Fibroblast of skin of left biceps (primary cell): ENCODE measurements at places on chromosomes 1 and 21.

- DNase-seq: no peak
Measured at GRCh38 chr1:200998323-200998722, 25.2 kb downstream of the KIF21B start.

- DNase-seq: no peak
Measured at GRCh38 chr1:75969550-75969949, 37.3 kb upstream of the ASB17 start.

DNA sequence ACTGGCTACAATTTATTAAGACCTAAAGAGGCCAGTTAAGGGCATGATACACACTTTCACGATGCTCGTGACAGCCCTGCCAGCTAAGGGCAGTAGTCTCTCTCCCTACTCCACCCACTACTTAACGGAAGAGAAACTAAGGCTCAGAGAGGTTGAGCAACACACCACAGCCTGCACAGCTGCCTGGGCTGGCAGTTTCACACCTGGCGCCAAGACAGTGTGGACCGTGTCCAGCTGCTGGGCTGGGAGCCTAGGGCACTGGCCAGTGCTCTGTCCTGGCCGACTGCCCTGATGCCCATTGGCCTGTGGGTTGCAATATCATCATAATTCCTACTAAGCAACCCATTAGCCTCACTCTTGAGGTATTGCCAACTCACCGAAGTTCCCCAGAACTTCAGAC is 27.6 kb downstream of the TENT5C start:
- no peak for DNase-seq

DNA sequence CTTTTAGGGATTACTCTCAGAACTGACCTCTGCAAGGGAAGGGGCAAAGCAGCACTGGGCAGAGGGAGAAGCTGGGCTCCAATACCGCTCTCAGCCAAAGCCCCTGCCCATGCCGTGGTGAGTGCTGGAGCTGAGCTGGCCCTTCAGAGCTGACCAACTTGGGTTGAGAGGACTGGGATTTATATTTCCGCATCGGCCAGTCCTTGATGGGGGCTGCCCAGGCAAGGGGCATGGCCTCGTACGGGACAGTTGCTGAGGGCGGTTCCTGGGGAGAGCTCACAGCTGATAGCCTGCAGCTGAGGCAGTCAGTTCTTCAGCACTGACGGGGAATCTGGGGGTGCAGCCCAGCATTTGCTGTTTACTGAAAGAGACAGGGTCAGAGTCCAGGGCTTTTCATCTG is 8.0 kb downstream of the HUNK start:
- no peak for DNase-seq

DNA sequence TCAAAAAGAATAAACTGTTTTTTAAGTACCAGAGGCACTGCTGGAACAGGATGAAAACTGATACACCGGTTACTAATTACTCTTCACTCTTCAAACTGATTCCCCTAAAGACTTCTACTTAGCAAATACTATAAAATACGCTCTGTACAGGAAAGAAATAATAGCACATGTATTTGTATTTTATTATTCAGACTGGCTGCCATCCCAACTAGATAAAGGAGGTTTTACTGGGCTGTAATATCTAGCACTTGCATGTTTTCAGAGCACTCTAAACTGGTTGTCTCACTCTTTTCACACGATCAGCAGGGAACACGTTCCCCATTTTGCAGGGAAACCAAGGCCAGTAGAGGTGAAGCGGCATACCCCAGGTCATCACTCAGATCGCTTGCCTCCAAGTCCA is 9.2 kb downstream of the SMIM12 start:
- no peak for DNase-seq

DNA sequence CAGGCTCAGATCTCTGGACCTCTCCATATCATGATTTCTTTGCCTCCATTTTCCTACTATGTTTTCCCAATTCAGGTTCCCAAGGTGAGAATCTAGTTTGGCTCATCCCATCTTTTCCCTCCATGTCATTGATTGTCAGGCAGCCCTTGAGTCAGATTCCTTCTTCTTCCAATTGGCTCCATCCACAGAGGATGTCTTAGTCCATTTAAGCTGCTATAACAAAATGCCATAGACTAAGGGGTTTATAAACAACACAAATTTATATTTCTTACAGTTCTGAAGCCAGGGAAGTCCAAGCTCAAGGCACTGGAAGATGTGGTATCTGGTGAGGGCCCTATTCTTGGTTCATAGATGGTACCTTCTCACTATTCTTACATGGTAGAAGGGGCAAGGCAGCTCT is 42.8 kb upstream of the SLC2A1 start:
- DNase-seq: no peak

- no peak for DNase-seq
Measured at GRCh38 chr1:231421546-231421970, 529 bp downstream of the EGLN1 start.

GRCh38 chr21:29704719-29705118 is 235.1 kb downstream of the GRIK1 start:
- DNase-seq: peak; percentile 12

GRCh38 chr1:50371749-50372148 is 51.5 kb downstream of the DMRTA2 start:
- DNase-seq: no peak

DNA sequence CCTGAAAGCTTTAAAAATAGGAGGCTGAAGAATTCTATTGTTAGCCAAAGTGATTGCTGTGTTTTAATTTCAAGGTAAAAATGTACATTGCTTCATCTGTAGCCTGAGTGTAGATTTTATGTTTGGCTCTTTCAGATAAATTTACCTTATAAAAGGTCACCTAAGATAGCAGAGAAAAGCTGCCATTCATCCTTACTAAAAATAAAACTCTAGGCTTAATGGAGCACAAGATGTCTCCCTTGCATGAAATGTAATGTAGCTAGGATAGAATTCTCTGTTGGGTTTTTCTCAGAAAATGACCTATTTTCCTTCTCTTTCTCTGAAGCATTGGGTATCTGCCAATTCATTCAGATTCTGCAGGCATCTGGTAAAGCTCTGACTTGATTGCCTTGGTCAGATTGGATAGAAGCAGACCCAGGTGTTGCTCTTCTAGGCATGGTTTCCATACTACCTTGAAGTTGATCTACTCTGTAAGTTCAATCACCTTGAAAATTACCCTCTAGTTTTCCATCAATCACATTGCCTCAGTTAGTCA is 176.6 kb upstream of the GORAB start:
- no peak for DNase-seq

GRCh38 chr1:241947354-241947753 is 10.2 kb upstream of the BECN2 start:
- DNase-seq: no peak

- no peak for DNase-seq
Measured at GRCh38 chr1:7538849-7539768, 232.0 kb upstream of the VAMP3 start.
